ENCODE measurements at places on chromosomes 2 and 18.

- peak; percentile 66 for DNase-seq
Observed at GRCh38 chr2:11697103-11697871, 27.3 kb upstream of the NTSR2 start.

DNA sequence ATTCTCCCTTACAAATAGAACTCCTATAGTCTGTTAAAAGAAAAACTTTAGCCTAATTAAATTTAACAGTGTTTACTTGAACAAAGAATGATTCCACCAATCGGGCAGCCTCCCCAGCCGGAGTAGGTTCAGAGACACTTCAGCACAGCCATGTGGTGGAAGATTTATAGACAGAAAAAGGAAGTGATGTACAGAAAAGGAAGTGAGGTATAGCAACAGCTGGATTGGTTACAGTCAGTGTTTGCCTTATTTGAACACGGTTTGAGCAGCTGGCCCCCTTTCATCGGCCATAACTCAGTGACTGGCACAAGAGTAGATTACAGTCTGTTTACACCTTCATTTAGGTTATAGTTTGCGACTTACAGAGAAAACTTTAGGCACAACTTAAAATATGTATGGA is 2.1 kb upstream of the SKA1 start:
- no peak for DNase-seq

GRCh38 chr2:74031221-74031620 is 46.5 kb downstream of the TET3 start:
- DNase-seq = no peak

- DNase-seq = no peak
Observed at GRCh38 chr2:68177541-68177940, 19.9 kb downstream of the PNO1 start.

GRCh38 chr2:127089478-127090235 is 17.3 kb downstream of the BIN1 start:
- no peak for DNase-seq

GRCh38 chr2:199596549-199596948 is 138.8 kb upstream of the SATB2 start:
- peak; percentile 23 for DNase-seq

GRCh38 chr2:96116424-96116878 is at the start of gene ADRA2B:
TSS of gene ADRA2B (minus strand) at chr2:96116571. CDS start at chr2:96116149, 422 bp downstream.
- DNase-seq = peak; percentile 29

GRCh38 chr2:10909050-10909995 is 2.4 kb upstream of the KCNF1 start:
- no peak for DNase-seq

DNA sequence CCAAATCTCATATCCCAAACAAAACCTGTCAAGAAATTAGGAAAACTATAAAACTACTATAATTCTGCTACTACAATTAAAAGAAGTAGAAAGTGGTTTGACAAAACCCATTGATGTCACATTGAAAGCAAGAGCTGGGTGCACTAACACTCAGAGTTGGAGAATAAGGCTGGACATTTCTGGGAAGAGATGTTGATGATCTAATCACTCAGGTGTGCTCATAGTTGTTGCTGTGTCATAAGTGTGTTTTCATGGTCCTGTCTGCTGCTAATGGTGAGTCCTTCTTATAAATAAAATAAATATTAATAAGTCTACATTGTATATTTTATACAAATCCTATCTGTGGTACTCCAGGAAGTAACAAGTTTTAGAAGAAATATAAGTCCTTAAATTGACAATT is 168.2 kb upstream of the LRP1B start:
- no peak for DNase-seq

- DNase-seq = peak; percentile 47
Observed at GRCh38 chr2:70525032-70525431, 28.6 kb downstream of the TGFA start.

DNA sequence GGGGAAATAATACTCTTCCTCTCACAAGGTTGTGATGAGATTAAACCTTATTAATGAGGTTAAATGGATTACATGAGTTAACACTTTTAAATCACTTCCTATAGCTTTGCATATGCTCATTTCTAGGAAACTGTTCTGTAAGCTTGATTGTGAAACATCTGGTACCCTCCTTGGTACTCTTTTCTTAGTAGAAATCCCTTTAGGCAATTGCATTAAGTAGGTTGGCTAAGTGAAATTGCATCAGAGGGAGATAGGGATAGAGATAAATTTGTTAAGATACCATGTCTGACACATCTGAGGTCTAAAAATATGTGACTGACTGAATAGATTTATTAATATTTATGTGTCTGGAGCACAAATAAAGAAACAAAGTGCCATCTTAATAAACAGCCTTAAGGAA is 275.9 kb upstream of the MAP2 start:
- no peak for DNase-seq

- peak; percentile 25 for DNase-seq
Observed at GRCh38 chr2:161412346-161412745, 3.8 kb upstream of the TBR1 start.

DNA sequence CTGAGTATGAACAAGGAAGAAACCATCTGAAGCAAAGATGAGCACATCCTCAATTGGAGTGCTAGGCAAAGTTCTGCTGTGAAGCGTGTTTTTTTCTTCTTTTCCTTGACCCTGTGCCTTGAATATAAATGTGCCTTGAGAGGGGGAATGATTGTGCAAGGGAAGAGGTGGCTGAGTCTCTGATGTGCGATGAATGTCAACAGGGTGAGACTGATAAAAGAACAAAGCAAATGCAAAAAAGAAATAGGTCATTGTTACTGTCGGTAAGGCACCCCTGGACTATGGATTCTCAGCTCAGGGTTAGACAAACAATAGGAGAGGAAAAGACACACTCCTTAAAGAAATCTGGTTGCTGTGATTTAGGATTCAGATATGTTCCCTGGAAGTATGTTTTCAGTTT is 54.5 kb downstream of the HDHD2 start:
- DNase-seq = no peak

DNA sequence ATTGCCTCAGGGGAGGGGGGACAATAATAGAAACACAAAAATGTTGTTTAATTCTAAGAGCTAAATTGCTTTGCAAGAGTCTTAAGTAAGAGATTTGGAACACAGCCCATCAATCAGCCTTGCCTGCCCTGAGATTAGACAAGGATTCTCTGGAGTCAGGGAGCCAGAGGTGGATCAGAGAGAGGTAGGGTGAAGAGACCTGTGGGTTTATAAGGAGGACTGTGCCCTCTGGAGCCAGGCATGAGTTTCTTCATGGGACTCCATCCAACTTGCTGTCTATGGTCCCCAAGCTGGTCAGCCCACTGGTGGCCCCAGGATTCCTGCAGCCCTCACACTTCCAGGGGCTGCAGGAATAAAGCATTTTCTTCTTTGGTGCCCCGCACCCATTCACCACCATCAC is 139.3 kb downstream of the ALK start:
- DNase-seq = no peak

- DNase-seq = no peak
Observed at GRCh38 chr18:3970929-3971328, 484.2 kb downstream of the DLGAP1 start.

DNA sequence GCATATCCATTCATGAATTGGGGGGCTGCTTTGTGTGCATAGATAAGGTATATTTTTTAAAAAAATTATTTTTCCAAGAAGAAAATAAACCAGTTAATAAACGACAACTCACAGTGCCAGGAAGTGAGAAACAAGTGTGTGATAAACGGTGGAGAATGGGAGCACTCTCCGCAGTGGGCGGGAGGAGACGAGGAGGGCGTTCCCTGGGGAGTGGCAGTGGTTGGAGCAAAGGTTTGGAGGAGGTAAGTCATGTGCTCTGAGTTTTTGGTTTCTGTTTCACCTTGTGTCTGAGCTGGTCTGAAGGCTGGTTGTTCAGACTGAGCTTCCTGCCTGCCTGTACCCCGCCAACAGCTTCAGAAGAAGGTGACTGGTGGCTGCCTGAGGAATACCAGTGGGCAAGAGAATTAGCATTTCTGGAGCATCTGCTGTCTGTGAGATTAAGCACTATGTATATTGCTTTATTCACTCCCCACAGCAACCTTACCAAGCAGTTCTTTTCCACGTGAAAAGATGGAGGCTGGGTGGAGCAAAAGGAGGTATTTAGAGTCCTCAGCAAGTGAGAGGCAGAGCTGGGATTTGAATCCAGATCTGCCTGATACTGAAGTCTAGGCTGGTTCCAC is 27.0 kb upstream of the CASP8 start:
- no peak for DNase-seq

DNA sequence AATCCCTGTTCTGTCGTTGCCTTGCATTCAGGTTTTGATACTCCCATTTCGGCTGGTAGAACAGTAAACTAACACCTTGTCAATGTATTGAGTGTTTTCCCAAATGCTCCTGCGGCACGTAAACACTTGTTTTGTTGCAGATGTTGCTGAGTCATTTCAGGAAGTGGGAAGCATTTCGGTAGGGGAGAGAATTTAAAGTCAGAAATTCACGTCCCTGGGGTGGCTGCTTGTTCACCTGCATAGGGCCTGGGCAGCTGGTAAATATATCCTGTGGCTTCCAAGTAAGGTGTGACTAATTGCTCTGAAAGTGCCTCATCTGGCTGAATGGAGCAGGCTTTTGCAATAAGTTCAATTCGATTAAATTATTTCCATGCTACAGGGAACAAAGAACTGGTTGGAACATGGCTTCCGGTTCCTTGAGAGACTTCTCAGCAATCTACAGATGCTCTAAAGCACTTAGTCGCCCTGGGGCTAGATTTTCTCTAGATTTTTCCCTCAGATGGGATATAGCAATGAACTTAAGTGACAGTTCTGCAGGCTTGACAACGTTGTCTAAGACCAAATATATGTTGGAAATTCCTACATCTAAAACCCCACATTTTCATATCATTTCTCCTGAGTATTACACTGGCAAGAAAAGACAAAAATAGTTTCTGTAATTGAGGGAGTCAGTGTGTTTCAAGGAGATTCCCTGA is 5.2 kb downstream of the GALR1 start:
- no peak for DNase-seq

GRCh38 chr18:62857263-62857976 is 142.1 kb downstream of the PHLPP1 start:
- DNase-seq = no peak

- DNase-seq = no peak
Observed at GRCh38 chr2:10721396-10722251, at the start of gene ATP6V1C2. TSS of gene ATP6V1C2 (plus strand) at chr2:10721630. CDS start at chr2:10722850, 1,220 bp downstream.

GRCh38 chr2:32812316-32812715 is 134.4 kb upstream of the LTBP1 start:
- DNase-seq = peak; percentile 79

- DNase-seq = peak; percentile 84
Observed at GRCh38 chr18:27839141-27839540, 337.8 kb downstream of the CDH2 start.

DNA sequence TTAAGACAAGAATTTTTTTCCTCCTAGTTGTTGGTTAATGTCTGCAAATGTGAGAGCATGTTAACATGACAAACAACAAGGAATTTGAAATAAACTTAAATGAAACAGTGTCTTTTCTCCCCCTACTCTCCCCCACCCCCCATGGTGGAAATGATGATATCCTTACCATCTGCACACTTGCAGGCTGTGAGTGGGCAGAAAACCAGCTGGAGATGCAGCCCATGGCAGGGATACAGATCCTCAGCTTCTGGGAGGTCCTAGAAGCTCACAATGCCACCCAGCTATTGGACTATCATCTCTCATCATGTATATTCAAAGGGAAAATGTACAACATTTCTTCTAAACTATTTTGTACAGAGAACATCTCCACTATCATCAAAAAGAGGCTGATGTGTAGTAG is 196.8 kb downstream of the SLC8A1 start:
- DNase-seq = no peak

GRCh38 chr18:72692086-72692485 is 147.9 kb upstream of the CBLN2 start:
- DNase-seq = no peak

DNA sequence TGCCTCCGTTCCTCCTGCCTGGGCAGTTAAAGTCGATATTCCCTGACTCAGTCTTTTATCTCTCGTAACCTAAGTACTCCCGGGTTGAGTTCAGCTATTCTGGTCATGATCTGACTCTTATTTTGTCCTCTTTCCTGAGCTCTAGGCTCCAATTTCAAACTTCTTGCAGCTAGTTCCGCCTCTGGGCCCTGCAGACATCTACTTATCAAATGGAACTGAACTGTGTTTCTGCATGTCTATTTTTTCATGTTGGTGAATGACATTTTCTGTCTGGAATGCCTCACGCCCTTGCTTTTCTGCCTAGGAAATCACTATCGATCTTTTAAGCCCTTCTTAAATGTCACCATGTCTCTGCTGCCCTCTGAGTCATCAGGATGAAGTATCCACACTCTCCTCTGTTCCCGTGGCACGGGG is 101.5 kb downstream of the VAPA start:
- DNase-seq = peak; percentile 69

DNA sequence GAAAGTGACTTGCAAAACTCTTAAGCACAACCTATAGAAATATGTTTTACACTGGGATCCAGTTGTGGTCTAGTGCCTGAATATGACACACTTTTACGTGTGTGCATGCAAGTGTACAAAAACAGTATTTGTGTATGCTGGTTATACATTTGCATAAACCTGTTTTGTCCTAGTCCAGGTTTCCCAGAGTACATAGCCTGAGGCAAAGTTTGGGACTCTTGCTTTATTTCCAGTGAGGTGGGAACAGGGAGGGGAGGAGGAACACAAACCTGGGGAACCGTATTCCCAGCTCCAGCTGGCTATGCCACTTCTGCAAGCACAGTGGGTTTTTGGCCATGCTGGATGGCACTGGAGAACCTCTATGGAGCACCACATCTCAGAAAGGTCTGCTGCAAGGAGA is 481.1 kb upstream of the HS6ST1 start:
- DNase-seq = no peak

DNA sequence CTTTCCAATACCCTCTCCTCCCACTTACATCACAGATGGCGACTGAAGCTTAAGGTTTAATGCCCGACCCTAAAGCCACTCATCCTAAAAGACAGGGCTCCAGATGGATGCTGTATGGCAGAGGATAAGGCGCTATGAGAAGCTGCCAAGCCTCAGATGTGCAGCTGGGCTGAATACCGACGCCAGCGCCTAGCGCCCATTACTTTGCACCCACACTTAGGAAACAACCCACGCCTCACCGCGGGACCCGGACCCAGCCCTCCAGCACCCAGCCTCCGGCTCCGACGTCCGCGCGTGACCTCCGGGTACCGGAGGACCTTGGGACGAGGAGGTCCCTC is 335 bp downstream of the TRAK2 start:
- peak; percentile 26 for DNase-seq

DNA sequence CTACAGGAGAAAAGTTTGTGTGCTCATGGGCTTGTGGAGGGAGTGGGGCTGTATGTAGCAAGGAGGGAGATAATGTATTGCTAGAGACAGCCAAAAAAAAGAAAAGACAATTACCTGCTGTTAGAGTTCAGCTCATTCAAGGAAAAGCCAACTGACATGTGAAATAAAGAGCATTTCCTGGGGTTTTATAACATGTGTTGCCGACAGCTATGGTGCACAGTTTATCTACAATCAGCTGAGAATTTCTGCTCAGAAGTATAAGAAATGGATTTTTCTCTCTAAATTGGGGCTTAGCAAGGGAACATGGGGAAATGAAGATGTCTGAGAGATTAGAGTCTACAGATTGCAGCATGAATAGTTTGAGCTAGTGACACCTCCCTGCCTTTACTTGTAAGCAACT is 674.1 kb downstream of the SUCLG1 start:
- no peak for DNase-seq

GRCh38 chr2:10080536-10081304 is 509 bp upstream of the CYS1 start:
- no peak for DNase-seq

- DNase-seq = no peak
Observed at GRCh38 chr2:144694456-144694855, 174.5 kb upstream of the ZEB2 start.

Data from fibroblast of skin of scalp (primary cell).